ENCODE measurements at places on chromosomes 7 and 10.

- DNase-seq: no peak
These were observed 47.6 kb downstream of the TSPAN15 start for GRCh38 chr10:69498711-69499471.

DNA sequence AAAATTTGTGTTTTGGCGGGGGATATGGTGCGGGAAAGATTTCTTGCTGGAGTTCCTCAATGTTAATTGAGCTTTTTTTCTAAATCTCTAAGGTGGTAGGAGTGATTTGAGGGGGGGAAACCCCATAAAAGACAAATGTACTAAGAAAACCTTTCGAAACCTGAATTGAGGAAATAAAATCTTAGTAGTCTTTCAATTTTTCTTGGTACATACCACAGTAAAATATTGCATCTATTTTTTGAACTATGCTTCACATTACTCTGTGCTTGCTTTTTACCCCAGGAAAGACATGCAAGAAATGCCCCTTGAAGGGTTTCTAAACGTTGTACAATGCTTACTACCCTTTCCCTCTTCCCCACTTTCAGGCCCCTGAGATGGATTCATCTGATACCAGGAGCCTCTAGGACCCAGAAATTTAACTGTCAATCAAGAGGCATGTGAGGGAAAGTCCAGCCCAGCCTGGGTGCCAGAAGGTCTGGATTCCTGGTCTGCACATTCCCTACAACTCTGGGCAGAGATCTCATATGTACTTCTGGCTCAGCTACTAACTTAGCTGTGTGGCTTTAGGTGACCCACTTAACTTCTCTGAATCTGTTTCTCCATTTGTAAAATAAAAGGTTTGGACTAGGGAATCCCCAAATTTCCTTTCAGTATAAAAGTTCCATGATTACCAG is 5.8 kb upstream of the PDCD4 start:
- no peak for DNase-seq

DNA sequence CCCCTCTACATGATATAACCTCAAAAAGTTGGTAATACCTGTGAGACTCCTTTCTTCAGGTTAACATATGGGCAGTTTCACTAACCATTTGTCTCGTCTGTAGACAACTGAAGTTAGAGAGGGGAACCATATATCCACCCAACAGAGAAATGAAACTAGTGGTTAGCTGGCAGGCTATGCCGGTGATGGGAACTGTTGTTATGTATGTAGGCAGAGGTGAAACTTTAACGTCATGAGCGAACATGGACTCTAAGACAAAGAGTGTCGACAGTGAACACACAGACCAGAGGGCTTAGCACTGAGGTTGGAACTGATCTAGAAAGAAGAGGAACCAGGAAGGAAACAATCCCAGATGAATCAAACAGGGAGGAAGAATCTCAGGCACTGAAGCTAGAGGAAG is 112.4 kb downstream of the ELMO1 start:
- DNase-seq: peak; percentile 10

DNA sequence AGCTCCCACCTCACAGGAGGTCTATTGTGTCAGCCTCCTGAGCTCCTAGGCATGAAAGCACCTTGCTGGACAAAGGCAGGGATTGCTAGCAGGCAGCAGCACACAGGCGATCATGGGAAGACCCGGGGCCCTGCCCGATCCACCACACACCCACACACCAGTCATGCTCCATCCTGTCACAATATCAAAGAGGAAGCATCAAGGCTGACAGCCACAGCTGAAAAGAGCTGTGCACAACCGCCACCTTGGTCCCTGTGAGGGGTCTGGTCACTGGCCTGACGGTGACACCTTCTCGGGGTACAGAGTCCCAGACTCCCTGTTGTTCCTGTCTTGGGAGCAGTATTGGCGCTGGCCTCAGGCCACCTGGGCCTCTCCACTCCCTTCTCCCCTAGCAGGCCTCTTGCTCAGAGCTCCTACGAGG is 89.7 kb upstream of the RET start:
- no peak for DNase-seq

- no peak for DNase-seq
These were observed 2.8 kb downstream of the AKR1C4 start for GRCh38 chr10:5199398-5199797.

DNA sequence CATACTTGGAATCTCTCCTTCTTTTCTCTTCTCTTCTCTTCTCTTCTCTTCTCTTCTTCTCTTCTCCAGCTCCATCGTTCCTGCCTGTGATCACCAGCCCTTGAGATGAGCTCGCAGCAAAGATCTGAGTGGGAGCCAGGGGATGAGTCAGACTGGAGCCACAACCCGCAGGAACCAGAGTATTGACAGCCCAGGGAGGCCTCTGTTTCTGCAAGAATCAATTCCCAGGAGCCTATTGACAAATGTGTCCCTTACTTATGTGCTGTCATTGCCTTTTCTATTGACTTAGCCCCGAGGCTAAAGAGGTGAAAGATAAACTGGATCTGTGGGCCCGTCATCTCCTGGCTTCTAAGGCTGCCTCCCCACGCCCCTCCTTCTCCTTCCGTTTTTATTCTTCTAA is 13.1 kb upstream of the HABP2 start:
- DNase-seq: no peak

DNA sequence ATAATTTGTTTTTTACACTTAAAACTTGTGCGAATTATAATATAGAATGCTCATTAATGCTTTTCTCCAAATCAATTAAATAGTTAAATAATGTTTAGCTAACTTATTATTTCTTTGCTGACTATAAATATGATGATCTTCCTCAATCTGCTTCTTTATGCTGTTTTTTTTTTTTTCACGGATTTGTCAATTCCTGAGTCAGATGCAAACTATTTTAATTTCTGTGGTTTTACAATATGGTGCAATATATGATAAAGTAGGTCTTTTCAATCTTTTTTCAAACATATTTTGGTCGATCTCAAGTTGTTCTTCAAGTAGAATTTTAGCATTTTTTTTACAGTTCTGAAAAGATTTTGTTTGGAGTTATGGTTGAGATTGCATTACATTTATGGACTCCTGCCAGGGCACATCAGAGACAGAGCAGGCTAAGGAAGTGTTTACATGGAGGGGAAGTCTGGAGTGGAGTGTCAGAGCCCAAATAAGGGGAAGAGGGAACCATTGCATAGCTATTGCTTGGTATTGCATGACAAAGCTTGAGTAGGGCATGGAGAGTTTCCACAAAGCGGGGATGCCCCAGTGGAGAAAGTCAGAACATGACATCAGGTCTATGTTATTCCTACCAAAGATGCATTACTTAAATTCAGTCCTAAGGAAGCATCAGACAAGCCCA is 204.4 kb downstream of the OTUD1 start:
- DNase-seq: no peak

DNA sequence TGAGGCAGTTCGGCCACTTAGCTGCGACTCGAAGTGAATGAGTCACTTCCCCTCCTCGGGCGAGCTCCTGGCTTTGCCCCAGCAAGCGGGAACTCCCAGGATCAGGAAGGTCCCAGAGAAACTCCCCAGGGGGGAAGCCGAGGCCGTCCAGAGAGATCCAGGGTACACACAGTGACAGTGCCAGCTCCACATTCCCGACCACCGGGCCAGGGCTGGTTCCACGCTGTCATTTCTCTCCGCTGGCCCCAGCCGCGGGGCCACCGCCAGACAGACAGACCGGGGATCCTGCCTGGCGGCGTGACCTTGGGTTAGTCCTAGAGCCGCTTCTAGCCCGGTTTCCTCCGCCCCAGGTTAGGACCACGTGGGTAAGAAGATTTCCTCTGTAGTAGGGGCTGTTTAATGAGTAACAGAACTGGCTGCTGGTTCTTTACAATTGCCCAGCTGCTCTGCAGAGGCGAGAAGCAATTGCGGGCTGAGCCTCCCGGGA is 463 bp upstream of the UPP1 start:
- DNase-seq: no peak

GRCh38 chr7:3106361-3106826 is 62.7 kb upstream of the CARD11 start:
- DNase-seq: peak; percentile 55

GRCh38 chr10:122460891-122461293 is 461 bp upstream of the HTRA1 start:
- no peak for DNase-seq

- no peak for DNase-seq
These were observed 189.5 kb upstream of the LYZL1 start for GRCh38 chr10:29099415-29099814.

DNA sequence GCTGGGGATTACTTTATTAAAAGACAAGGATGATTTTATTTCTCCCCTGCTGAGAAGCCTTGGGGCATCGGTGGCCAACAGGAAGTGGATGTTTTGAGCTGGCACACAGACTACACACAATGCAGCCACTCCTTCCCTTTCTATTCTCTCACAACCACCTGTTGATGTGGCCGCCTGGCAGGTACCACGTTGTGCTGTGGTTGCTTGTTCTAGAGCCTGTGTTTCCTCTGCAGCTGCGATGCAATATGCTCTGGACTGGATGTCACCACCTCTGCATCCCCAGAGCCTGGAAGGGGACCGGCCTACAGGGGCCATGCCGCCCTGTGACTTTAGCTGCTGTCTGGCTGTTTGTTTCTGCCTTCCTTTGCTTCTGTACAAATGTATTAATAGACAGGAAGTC is 195.7 kb upstream of the CELF2 start:
- no peak for DNase-seq

DNA sequence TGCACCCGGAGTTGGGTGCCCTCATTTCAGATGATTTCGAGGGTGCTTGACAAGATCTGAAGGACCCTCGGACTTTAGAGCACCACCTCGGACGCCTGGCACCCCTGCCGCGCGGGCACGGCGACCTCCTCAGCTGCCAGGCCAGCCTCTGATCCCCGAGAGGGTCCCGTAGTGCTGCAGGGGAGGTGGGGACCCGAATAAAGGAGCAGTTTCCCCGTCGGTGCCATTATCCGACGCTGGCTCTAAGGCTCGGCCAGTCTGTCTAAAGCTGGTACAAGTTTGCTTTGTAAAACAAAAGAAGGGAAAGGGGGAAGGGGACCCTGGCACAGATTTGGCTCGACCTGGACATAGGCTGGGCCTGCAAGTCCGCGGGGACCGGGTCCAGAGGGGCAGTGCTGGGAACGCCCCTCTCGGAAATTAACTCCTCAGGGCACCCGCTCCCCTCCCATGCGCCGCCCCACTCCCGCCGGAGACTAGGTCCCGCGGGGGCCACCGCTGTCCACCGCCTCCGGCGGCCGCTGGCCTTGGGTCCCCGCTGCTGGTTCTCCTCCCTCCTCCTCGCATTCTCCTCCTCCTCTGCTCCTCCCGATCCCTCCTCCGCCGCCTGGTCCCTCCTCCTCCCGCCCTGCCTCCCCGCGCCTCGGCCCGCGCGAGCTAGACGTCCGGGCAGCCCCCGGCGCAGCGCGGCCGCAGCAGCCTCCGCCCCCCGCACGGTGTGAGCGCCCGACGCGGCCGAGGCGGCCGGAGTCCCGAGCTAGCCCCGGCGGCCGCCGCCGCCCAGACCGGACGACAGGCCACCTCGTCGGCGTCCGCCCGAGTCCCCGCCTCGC is at the start of gene EGFR:
Gene EGFR (plus strand): TSS at position 657 of the 830 bp plus-strand sequence. CDS start 261 bp downstream, outside the sequence.
- DNase-seq: no peak

- no peak for DNase-seq
These were observed 36.3 kb downstream of the PYROXD2 start for GRCh38 chr10:98378722-98379121.

GRCh38 chr7:64313740-64314491 is at the start of gene ZNF736:
ZNF736 (plus strand) TSS chr7:64313961; CDS start chr7:64314151, 190 bp downstream.
- DNase-seq: peak; percentile 84

GRCh38 chr7:45157653-45158401 is at the start of gene RAMP3:
RAMP3 (plus strand) TSS chr7:45157791; CDS start chr7:45157829, 38 bp downstream.
- no peak for DNase-seq

DNA sequence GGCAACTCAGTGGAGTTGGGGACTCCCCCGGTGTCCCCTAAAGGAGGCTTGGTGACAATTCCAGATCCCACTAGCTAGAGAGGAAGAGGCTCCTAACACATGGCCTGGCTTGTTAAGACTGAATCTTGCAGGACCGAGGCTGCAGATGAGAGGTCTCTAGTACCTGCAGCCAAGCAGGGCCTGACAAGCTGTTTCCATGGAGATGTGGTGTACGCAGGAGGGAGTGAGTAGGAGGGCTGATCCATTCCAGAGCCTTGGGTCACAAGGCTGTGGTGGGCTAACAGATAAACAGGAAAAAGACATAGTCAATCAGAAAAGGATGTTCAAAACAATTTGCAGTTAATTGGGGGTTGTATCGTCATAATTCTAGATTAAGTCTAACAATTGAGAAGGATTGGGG is 77.3 kb upstream of the MKLN1 start:
- DNase-seq: no peak

GRCh38 chr7:117231047-117231359 is 91.9 kb downstream of the WNT2 start:
- DNase-seq: no peak

- DNase-seq: no peak
These were observed 91.8 kb upstream of the KMT2C start for GRCh38 chr7:152527610-152528032.

GRCh38 chr10:26481914-26482550 is 43.9 kb downstream of the APBB1IP start:
- no peak for DNase-seq

- DNase-seq: no peak
These were observed 7.2 kb downstream of the LOXL4 start for GRCh38 chr10:98260752-98261151.

GRCh38 chr7:66683770-66684123 is 55.1 kb downstream of the KCTD7 start:
- no peak for DNase-seq

GRCh38 chr7:96949766-96950165 is 55.6 kb upstream of the DLX6 start:
- no peak for DNase-seq

GRCh38 chr10:62915158-62915557 is 99.0 kb upstream of the EGR2 start:
- no peak for DNase-seq

DNA sequence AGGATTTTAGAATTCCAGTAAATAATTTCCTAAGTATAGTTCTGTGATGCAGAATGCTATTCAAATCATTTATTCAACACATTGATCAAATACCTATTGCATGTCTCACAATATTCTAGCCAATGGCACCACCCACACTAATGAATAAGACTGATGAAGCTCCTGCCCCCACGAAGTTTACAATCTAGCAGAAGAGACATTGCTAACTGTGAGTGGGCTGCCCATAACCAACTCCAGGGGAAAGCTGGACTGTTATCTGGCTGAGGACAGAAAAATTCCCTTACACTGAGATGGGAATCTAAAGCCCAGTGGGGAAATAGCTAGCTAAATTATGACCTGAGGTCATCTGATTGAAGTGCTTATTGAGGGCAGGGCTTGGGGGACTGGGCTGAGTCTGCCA is 128.8 kb upstream of the LYZL2 start:
- no peak for DNase-seq

DNA sequence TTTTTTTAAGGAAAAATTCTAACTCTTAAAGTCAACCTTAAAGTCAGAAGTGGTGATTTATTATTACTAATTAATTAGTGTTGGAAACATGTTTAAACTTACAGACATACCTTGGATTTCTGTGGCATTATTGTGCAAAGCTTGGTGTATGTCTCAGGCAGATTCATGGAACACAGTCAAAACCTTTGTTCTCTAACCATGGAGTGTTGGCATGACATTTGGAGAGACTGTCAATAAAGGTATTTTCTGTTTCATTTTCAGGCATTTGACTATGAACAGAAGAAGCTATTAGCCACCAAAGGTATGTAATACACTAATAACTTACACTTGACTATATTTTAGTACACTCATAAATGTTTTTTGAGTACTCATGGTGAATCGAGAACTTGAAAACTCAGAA is 293.7 kb downstream of the BICC1 start:
- DNase-seq: no peak

- DNase-seq: no peak
These were observed 251.6 kb downstream of the GATA3 start for GRCh38 chr10:8305876-8306652.

GRCh38 chr7:140402178-140402835 is 1.6 kb upstream of the RAB19 start:
- DNase-seq: no peak

- DNase-seq: no peak
These were observed 133.5 kb upstream of the CDK13 start for GRCh38 chr7:39816462-39817060.
